ENCODE measurements at places on chromosomes 16 and 17. TPM values are rescaled to one million over a fixed set of nuclear protein-coding genes. Genes with fewer than 3 reads are reported as not detected.

Gene SPG7
- total RNA-seq, result 96.1 TPM

Gene ARL17B
- 10.6 TPM for total RNA-seq

Gene ATP2A3
- 1.5 TPM for total RNA-seq

Gene GH2
- total RNA-seq, result not detected

Gene SMIM22
- not detected for total RNA-seq

Gene CES4A
- 1.2 TPM for total RNA-seq

Gene CD68
- total RNA-seq, result 4.4 TPM

Gene SLC16A3
- total RNA-seq, result 292 TPM

Gene SLC13A2
- not detected for total RNA-seq

Gene UBE2Z
- 103 TPM for total RNA-seq

Data from astrocyte (in vitro differentiated cells and primary cell).